Effector CD4-positive, alpha-beta T cell (primary cell): ENCODE measurements at places on chromosomes 13 and 19.

DNA sequence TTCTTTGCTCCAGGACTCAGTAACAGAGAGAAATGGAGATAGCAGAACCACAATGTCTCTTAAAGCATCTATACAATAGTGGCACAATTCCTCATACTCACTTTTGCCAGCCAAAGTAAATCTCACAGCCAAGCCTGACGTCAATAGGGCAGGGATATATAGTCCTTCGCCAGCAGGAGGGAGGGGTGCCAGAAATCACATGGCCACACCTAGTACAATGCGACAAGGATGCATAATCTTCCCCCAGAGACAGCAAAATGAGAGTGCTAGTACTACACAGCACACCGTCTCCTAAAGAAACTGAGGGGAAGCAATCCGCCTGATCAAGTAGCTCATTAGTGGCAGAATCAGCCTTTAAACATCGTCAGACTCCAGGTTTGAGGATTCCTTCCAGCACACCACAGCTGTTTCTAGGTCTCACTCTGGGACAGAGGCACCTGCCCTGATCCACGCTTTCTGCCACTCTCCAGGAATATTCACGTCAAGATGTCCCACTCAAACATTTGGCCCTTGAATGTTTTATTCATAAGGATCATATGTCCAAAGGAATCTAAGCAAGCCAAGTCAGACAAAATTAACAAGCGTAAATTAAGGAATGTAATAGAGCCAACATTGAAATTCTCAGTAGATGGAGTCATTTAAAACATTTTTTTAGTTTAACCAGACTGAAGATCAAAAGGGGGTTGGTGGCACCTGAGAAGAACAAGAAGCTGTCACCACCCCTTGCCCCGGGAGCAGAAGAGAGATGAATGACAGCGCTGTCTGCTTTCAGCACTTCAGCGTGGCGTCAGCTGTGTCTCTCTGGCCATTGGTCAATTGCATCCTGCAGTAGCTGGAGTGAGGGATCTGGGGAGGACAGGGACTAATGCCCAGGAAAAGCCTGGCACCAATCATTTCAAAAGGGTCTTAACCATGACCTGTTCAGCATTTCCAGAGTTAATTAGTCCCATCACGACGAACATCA is 63.5 kb upstream of the SERP2 start:
- no peak for DNase-seq

DNA sequence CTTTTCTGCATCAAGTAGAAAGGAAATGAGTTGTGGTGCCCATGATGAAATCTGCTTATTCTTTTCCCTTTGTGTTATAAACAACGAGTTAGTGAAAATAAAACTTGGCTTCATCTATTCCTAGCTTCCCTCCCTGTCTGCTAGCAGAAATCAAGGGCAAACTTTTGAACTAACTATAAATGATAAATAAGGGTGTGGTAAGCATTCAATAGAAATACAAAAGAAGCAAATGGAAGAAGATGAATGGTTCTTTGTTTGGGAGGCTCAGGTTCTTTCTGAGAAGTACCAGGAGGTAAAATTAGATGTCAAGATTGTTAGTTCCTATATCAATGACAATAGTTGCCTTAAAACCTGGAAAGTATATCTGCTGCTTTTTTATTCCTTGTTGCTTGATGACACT is 275.3 kb upstream of the PRR20A start:
- no peak for DNase-seq

GRCh38 chr13:35947315-35947714 is 183.9 kb downstream of the DCLK1 start:
- no peak for DNase-seq

DNA sequence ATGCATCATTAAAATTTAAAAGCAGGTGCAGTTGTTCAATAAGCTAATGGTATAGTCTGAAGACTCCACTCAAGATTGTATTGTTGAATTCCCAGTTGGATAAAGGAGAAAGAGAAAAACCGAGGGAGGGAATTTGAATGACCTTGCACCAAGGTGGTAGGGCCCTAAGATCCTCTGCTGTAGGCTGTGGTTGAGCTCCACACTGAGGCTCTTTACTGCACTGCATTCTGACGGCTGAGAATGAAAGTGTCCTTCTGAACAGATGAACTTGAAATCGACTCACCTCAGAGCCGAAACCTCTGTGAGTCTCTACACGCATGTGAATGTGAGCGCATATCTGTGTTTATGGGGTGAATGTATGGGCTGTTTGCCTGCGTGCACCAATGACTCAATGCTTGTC is 388.9 kb upstream of the DACH1 start:
- no peak for DNase-seq

GRCh38 chr13:44703371-44703770 is 127.2 kb upstream of the TSC22D1 start:
- DNase-seq, result no peak

DNA sequence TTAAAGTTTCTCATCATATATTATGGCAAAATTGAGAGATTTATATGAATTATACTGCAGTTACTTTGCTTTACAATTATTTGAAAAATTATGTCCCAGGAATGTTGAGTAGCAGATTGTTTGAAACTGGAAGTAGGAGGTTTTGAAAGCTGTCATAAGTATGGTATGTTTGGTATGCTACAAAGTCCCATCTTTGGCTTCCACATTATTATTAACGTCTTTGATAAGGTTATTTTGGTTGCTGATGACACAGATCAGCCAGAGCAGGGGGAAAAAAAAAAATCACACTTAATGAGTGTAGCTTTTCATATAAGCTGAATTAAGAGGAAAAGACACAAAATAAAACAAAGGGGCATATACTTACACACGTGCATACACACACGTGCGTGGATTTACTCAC is 130.1 kb downstream of the SLITRK1 start:
- DNase-seq, result no peak

- DNase-seq, result no peak
Measured at GRCh38 chr13:91211510-91211909, 136.0 kb upstream of the MIR17HG start.

DNA sequence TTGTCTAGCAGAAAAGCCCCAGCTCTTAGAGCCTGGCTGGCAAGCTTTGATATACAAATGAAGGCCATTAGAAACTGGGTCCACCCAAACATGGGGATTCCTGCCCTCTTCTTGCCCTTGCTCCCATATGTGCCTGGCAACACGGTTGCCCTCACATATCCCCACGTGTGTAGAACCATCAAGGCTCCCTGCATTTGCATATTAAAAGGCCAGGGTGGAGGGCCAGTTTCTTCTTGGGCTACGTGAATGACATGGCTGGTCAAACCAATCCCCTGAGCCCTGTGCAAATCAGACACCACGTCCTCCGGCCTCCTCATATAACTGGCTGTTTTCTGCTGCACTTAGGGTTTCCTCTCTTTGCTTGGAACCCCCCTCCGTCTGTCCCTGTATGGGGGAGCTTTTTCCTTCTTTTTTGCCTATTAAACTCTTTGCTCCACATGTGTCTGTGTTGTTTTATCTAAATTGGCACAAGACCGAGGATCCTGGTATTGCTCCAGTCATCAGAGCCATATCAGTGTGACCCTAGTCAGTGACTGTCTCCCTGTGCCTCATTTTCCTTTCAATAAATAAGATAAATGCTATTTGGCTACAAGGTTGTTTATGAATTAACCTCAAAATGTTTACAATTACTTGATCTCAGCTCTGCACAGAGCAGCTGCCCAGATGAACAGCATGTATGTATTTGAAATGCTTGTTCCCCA is 30.3 kb upstream of the CEACAM1 start:
- no peak for DNase-seq

DNA sequence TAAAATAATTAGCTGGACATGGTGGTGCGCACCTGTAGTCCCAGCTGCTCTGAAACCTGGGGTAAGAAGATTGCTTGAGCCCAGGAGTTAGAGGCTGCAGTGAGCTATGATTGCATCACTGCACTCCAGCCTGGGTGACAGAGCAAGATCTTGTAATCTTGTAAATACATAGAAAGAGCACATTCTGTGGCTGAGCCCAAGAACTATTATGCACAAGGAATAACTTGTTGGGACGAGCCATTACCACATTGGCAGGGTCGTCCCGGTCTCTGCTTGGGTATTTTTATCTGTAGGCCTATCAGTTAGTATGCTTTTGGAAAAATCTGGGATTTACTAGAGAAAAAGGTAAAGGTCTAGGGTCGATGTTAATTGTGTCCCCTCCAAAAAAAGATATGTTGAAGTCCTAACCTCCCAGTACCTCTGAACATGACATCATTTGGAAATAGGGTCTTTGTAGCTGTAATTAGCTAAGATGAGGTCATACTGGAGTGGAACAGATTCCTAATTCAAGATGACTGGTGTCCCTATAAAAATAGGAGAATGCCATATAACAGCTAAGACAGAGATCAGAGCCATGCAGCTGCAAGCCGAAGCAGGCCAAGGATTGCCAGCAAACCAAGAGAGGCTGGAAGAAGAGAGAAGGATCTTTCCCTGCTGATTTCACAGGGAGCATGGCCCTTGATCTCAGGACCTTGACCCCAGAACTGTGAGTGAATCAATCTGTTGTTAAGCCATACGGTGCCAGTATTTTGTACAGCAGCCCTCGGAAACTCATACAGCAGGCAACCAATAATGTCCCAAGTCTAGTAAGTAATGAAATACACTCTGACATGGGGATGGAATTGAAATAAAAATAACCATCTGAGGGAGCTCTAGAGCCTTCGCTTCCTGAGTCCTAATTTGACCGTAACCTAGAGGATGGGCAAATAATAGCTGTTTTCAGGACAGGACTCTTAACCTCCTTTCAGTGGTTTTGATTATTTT is 77.0 kb downstream of the TM9SF2 start:
- no peak for DNase-seq

DNA sequence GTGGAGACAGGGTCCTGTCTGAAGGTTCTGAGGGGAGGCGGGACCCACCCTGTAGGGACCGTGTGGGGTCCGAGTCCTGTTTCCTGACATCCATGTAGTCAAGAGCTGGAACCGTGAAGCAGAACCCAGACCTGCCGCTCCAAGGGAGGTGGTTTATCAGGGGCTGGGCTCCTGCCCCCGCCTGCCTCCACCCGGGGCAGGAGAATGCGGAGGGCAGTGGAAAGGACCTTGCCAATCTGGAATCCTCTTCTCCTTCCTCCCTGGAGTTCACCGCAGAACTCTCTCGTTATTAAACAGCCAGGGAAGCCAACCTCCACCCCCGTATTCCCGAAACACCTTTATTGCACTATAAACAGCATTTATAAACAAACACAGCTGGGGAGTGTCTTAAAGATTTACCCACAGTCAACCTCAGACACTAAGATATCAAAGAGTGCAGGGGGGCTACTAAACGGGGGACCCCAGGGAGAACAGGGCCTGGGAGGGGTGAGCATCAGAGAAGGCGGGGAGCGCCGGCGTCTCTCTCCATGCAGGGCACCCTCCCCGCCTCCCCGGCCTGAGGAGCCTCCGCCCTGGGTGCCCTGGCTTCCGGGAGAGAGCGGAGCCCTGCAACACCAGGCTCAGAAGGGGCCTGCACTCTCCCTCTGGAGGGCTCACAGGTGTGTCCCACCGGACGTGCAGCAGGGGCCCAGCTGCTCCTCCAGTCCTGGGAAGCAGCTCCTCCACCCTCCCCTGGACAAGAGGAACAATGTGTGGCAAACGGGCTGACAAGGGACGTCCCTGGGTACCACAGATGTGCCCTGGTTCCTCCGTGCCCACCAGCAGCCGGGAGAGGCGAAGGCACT is 3.6 kb downstream of the C2CD4C start:
- DNase-seq, result no peak

- no peak for DNase-seq
Measured at GRCh38 chr19:35006342-35006998, 6.3 kb downstream of the GRAMD1A start.

DNA sequence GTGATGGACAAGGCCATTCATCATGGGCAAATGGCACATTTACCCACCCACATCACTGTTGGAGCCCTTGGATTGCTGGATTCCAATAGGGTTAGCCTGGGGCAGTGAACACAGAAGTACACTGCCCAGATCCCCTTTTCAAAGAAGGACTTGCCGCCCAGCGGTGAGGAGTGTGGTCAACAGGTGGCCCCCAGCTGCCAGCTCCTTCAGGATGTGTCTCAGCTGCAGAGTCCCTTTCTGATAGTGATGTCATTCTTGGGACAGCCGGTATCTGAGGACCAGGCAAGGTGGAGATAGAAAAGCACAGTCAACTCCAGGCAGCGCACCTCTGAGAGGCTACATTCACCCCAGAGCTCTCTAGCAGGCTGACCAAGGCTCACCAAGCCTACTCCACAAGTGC is 16.9 kb downstream of the ERICH6B start:
- no peak for DNase-seq

- DNase-seq, result no peak
Measured at GRCh38 chr13:80428349-80429096, 87.6 kb upstream of the SPRY2 start.

DNA sequence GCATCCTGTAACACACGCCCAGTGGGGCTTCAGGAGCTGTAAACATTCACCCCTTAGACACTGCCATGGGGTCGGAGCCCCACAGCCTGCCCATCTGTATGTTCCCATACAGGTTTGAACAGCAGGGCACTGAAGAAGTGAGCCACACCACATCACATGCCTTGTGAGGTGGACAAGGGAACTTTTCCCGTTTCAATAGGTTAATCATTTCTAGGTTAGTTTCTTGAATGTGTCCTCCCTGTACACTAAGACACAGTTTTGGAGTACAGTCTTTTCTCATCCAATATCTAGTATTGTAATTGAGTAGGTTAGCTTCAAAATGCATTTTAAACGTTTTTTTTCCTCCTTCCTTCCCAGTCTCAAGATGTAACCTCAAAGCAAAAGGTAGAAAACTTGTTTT is 700.2 kb upstream of the PCDH20 start:
- no peak for DNase-seq

- DNase-seq, result no peak
Measured at GRCh38 chr13:31919241-31919640, 112.3 kb upstream of the FRY start.

- DNase-seq, result no peak
Measured at GRCh38 chr19:28213470-28214082, 999.4 kb downstream of the UQCRFS1 start.

GRCh38 chr19:954672-955494 is 29.0 kb downstream of the ARID3A start:
- DNase-seq, result no peak

- no peak for DNase-seq
Measured at GRCh38 chr19:1616875-1617274, 11.6 kb upstream of the UQCR11 start.

DNA sequence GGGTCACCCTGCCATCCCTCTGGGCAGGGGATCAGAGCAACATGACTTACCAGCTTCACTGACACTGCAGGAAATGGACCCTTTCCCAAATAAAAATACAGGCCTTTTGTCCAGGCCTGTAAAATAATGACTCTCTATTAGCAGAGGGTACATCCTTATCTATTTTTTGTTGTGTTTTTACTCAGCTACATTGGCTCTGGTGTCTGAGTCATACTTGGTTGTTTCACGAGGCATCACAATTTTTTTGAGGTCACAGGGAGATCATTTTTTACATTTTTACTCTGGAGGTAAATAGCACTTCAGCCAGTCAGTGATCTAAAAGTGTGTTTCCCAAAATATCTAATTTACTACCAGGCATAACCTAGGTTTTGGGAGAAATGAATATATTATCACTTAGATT is 6.9 kb upstream of the HTR2A start:
- no peak for DNase-seq

- no peak for DNase-seq
Measured at GRCh38 chr13:105670179-105670990, 865.1 kb downstream of the EFNB2 start.
